CD8-positive, alpha-beta memory T cell (primary cell): ENCODE measurements at places on chromosomes 3 and 15. TPM values are rescaled to one million over a fixed set of nuclear protein-coding genes. Genes with fewer than 3 reads are reported as not detected.

PIK3CA gene
- 18.8 TPM for total RNA-seq

DNA sequence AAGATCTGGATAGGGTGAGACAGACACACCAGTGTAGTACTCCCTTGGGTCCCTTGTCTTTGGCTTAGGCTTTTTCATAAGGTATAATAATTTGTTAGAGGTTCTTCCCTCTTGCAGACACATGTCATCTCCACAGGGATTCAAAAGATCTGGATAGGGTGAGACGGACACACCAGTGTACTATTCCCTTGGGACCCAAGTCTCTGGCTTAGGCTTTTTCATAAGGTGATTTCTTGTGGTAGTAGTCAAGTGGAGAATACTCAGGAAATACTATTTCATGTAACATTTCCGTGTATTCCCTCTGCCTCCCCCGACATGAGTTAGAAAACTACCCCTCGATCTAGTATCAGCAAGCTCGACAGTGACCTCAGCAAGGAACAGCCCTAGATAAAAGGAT, 954 bp upstream of the MAPKBP1 start:
- DNase-seq: no peak

- DNase-seq: no peak
Measured at GRCh38 chr15:36626141-36626800, 46.8 kb downstream of the CDIN1 start.

- DNase-seq: no peak
Measured at GRCh38 chr15:47364230-47365141, 352.8 kb upstream of the SEMA6D start.

GRCh38 chr3:57755368-57755675, 787 bp upstream of the SLMAP start:
- no peak for DNase-seq

- no peak for DNase-seq
Measured at GRCh38 chr3:18681818-18682345, 256.7 kb upstream of the SATB1 start.

DNA sequence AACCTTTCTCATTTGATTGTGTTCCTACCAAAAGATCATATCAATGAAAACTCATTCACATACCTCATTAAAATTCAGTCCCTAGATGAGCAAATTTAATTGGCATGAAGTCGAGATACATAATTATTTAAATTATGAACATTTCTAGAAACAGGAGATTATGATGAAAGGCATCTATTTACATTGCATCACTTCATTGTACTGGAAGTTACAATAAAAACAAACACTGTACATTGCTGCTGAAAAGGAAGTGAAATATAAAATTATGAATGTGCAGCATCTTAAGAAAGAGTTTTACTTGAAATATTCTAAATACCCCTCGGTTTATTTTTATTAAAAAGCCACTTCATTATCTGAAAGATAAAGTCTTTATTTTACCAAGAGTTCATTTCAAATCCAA, 163.4 kb upstream of the ZNF385D start:
- no peak for DNase-seq
